ENCODE measurements at places on chromosomes 13 and 19. TPM values are rescaled to one million over a fixed set of nuclear protein-coding genes. Genes with fewer than 3 reads are reported as not detected.

GRCh38 chr13:110421696-110422385 lies 114.8 kb downstream of the COL4A2 start:
- DNase-seq = peak; percentile 78
- H3K27ac ChIP-seq = peak overlapping the region; percentile 67
- no peaks in the 10 kb centered on the region for H3K27me3 ChIP-seq
- H3K4me1 ChIP-seq = peaks cover 31% of the 10 kb centered on the region
- peaks cover 42% of the 10 kb centered on the region for H3K36me3 ChIP-seq
- no peak overlapping the region for H3K4me3 ChIP-seq

Gene LILRB2
- total RNA-seq = not detected

GRCh38 chr13:38264363-38265131 lies 85.1 kb upstream of the UFM1 start:
- H3K4me3 ChIP-seq = no peak overlapping the region
- H3K27me3 ChIP-seq = no peaks in the 10 kb centered on the region
- no peaks in the 10 kb centered on the region for H3K36me3 ChIP-seq
- no peaks in the 10 kb centered on the region for H3K4me1 ChIP-seq
- no peak for DNase-seq
- no peak overlapping the region for H3K27ac ChIP-seq

DNA sequence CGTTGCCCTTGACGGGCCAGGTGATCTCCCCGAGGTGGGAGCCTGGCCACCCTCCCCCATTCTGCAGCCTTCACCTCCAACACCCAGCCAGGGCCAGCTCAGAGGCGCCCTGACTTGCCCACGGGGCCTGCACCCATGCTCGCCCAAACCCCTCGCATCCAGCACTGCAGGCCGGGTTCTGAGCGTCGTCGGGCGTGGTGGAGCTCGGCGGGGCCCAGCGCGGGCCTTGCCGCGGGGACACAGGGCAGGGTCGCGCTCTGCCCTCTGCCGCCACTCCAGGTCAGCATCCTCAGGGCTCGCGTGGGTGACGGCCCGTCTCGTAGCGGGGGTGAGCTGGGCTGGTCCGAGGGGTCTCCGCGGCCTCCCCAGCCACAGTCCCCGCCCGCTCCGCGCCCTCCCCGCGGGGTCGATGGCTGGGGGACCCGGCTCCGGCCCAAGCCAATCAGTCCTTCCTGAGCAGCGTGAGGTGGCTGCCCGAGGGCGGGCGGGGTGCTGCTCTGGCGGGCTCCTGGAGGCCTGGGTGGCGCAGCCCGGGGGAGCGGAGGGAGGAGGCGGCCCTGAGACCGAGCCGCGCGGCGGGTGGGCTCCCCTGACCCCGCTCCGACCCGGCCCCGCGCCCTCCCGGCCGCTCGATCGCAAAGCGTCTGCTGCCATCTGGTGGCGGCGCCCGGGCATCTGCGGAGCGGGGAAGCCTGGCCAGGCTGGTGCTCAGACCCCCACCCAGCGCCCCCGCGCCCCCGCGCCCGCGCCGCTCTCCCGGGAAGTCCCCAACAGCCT lies 61.4 kb downstream of the CCNE1 start:
- no peaks in the 10 kb centered on the region for H3K36me3 ChIP-seq
- no peaks in the 10 kb centered on the region for H3K4me1 ChIP-seq
- DNase-seq = peak; percentile 95
- H3K4me3 ChIP-seq = peak overlapping the region; percentile 59

- no peak overlapping the region for H3K4me3 ChIP-seq
- H3K27me3 ChIP-seq = peaks cover 5% of the 10 kb centered on the region
- DNase-seq = peak; percentile 98
- H3K4me1 ChIP-seq = peaks cover 3% of the 10 kb centered on the region
- no peak overlapping the region for H3K27ac ChIP-seq
Observed at GRCh38 chr13:113802090-113802531, 43.1 kb downstream of the TMEM255B start.

- no peak overlapping the region for H3K27ac ChIP-seq
- no peak overlapping the region for H3K4me3 ChIP-seq
- H3K36me3 ChIP-seq = no peaks in the 10 kb centered on the region
- DNase-seq = peak; percentile 85
- peaks cover 3% of the 10 kb centered on the region for H3K27me3 ChIP-seq
- H3K4me1 ChIP-seq = no peaks in the 10 kb centered on the region
Observed at GRCh38 chr19:18601875-18602274, 4.7 kb downstream of the CRLF1 start.

- H3K4me3 ChIP-seq = no peak overlapping the region
- no peak for DNase-seq
- H3K4me1 ChIP-seq = no peaks in the 10 kb centered on the region
- no peaks in the 10 kb centered on the region for H3K27me3 ChIP-seq
- H3K36me3 ChIP-seq = peaks cover 23% of the 10 kb centered on the region
Observed at GRCh38 chr19:9342610-9343304, 18.8 kb downstream of the ZNF559 start.

- H3K27ac ChIP-seq = peak overlapping the region; percentile 100
- no peak for DNase-seq
- H3K4me1 ChIP-seq = peaks cover 45% of the 10 kb centered on the region
- H3K36me3 ChIP-seq = peaks cover 6% of the 10 kb centered on the region
- no peaks in the 10 kb centered on the region for H3K27me3 ChIP-seq
Observed at GRCh38 chr19:40716031-40716481, 630 bp downstream of the COQ8B start.

Gene PTH2
- not detected for total RNA-seq
